ENCODE measurements at places on chromosomes 6 and 20.

DNA sequence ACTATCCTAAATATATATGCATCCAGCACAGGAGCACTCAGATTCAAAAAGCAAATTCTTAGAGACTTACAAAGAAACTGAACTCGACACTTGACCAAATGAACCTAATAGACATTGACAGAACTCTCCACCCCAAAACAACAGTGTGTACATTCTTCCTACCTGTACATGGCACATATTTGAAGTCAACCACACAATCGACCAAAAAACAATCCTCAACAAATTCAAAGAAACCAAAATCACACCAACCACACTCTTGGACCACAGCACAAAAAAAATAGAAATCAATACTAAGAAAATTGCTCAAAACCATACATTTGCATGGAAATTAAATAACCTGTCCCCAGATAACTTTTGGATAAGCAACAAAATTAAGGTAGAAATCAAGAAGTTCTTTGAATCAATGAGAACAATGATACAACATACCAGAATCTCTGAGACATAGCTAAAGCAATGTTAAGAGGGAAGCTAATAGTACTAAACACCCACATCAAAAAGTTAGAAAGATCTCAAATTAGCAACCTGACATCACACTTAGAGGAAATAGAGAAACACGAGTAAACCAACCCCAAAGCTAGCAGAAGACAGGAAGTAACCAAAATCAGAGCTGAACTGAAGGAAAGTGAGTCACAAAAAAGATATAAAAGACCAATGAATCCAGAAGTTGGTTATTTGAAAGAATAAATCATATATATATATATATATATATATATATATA, 12.5 kb upstream of the TREM1 start:
- no peak for DNase-seq

- DNase-seq = no peak
Measured at GRCh38 chr6:71349395-71349794, 60.8 kb downstream of the OGFRL1 start.

- DNase-seq = no peak
Measured at GRCh38 chr6:25682324-25682723, 30.3 kb downstream of the SCGN start.

DNA sequence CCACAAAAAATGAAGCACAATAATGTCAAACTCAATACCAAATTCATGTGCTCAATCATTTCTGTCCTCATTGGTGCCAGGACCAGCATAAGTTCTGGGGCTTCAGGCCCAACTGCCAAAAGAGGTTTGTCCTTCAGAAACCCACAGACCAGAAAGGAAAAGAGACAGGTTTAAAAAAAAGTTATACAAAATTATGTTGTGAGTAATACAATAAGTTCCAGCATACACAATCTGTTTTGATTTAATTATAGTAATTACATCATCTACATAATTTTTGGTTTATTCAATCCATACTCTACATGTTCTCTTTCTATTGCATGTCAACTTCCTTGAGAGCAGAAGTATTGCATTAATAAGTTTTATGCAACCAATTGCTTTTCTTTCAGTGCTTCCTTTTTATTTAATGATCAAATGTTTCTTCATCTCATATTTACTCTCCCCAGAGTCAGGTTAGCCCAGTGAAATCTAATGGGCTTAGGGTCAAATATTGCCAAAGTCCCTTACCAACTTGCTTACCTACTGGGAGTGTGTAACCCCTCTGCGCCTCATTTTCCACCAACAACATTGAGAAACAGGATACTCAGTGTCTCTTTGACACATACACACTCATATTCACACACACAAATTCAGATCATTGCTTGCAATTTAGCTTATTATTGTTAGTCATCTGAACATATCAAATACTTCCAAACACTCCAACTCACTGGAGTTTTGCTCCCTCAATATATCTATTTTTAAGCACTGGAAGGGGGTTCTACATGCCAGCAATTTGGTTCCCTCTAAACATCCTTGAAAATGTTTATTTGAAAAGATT, 424.4 kb upstream of the MARCKS start:
- no peak for DNase-seq

DNA sequence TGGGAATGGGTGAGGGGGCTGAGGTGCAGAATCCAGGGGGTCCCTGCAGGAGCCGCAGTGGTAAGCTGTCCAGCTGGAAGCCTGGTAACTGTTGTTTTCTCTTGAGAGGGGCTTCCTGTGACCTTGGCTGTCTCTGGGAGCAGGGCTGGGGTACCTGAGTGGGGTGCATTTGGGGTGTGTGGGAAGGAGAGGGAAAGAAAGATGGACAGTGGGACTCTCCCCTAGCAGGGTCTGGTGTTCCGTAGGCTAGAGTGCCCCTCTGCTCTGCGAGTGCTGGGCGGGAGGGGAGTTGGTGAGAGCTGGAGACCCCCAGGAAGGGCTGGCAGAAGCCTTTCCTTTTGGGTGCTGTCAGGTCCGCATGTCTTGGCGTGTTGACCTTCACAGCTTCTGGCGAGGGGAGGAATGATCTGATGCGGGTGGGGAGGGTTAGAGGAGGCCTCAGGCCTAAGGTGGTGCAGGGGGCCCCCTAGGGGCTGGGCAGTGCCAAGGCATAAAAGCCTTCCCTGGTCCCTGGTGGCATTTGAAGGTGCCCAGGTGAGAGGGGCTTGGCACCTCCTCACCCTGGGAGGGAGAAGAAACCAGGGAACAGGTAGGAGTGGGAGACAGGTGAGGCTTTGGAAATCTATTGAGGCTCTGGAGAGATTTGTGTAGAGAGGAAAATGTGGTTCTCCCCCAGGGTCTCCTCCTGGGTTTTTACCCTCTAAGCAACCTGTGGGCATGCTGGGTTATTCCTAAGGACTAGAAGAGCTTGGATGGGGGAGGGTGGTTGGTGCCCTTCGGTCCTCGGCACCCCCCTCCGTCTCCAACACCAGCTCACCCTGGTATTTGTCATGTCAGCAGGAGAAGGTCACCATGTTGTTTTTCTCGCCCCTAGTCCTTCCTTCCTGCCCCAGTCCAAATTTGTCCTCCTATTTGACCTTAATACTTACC, 3.3 kb downstream of the VEGFA start:
- no peak for DNase-seq

- DNase-seq = no peak
Measured at GRCh38 chr6:157229132-157229618, 94.1 kb downstream of the TMEM242 start.

GRCh38 chr20:34421766-34422466, 58.8 kb downstream of the ITCH start:
- no peak for DNase-seq

- no peak for DNase-seq
Measured at GRCh38 chr6:52209770-52210169, 23.6 kb downstream of the IL17A start.

GRCh38 chr20:22207280-22207679, 377.1 kb downstream of the FOXA2 start:
- DNase-seq = no peak

- DNase-seq = no peak
Measured at GRCh38 chr6:21900730-21901129, 307.2 kb downstream of the SOX4 start.

Data from SK-N-MC (cell line).